Activated T-cell treated with anti-CD3 and anti-CD28 coated beads for 24 hours (primary cell): ENCODE measurements at places on chromosomes 5 and 9.
A peak's percentile ranks its signal among the peaks of the same experiment; 100 is the strongest.

GRCh38 chr5:107248066-107248695, 422.6 kb downstream of the EFNA5 start:
- peak; percentile 10 for DNase-seq

DNA sequence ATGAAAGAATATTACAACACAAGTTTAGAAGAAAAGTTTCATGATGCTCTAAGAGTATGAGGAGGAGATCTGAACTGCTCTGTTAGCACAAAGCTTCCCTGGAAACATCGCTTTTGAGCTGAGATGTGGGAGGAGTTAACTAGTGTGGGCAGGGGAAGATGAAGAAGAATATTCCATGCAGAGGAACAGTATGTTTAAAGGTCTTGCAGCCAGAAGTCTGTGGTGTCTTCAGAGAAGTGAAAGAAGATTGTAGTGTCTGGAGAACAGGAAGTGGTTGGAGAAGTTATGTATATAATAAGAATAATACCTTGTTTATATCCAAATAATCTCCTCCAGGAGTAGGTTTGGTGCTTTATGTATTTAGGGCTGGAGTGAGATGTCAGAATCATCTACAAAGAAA, 406.7 kb downstream of the MAN2A1 start:
- DNase-seq: no peak

- DNase-seq: no peak
These were observed 156.9 kb downstream of the PAM start for GRCh38 chr5:102911973-102912372.

DNA sequence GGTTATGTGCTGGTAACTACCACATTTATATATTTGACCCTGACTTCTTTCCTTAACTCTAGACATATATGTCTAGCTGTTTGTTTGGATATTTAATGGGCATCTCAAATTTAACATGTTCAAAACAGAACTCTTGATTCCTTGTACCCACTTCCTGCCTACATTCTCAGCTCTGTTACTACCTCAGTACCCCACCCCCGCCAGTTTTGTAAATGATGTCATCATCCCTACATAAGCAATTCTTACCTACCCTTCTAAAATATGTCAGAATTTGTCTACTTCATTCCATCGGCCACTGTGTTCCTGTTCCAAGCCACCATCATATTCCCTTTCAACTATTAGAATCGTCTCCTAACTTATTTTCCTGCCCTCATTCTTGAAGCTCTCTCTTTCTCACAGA, 4.8 kb downstream of the RAD50 start:
- no peak for DNase-seq

- DNase-seq: no peak
These were observed 101.2 kb upstream of the TRIM32 start for GRCh38 chr9:116585896-116586295.

GRCh38 chr9:135701959-135702721, at the start of gene KCNT1:
KCNT1 (plus strand) TSS chr9:135702185; CDS start chr9:135702259, 74 bp downstream.
- peak; percentile 53 for DNase-seq

DNA sequence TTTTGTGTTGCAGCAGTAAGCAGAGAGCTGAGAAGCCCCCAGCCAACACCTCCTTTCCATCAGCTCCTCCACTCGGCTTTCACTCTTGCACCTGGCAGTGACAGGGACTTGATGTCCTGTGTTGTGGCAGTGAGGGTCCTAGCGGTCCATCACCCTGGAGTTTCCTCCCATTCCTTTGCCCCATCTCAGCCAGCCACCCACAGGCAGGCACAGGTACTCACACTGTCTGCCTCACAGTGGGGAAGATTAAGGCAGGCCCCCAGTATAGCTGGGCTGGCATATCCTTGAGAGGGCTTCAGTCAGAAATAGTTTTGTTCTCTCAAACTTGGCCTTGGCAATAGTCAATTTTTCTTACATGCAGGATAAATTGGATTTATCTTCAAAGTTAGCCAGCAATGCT, 362.7 kb downstream of the GADD45G start:
- DNase-seq: no peak
